ENCODE measurements at places on chromosomes 3 and 15.

DNA sequence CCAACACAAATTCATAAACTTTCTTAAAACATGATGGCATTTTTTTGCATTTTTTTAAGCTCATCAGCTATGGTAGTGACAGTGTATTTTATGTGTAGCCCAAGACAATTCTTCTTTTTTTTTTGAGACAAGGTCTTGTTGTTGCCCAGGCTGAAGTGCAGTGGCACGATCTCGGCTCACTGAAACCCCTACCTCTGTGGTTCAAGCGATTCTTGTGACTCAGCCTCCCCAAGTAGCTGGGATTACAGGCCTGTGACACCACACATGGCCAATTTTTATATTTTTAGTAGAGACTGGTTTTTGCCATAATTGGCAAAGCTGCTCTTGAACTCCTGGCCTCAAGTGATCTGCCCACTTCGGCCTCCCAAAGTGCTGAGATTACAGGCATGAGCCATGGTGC is 17.3 kb upstream of the USP50 start:
- no peak for DNase-seq
- H3K27ac ChIP-seq = no peak overlapping the region
- H3K4me3 ChIP-seq = no peak overlapping the region
- no peaks in the 10 kb centered on the region for H3K4me1 ChIP-seq
- no peaks in the 10 kb centered on the region for H3K27me3 ChIP-seq

DNA sequence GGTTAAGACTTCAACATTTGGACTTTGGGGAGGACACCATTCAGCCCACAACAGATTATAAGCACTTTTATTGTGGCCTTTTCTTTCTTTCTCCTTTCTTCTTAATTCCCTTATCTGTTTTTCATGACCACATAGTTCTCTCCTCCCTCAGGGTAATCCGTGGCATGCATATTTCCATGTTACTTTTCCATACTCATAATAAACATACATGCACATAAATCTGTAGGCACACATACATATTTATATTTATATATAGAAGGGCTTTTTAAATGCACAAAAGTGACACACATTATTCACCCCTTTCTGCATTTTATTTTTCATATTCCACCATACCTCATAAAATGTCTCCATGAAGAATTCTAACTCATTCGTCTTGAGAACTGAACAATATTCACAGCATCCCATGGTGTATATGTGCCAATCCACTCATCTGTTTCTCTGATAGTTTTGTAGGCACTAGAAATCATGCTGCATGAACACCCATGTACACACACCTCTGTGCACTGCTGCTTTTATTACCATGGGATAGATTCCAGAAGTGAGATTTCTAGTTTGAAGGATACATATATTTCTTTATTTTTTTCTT is 38.1 kb upstream of the GADL1 start:
- DNase-seq = no peak
- peaks cover 2% of the 10 kb centered on the region for H3K27me3 ChIP-seq
- no peak overlapping the region for H3K4me3 ChIP-seq
- no peak overlapping the region for H3K27ac ChIP-seq
- no peaks in the 10 kb centered on the region for H3K4me1 ChIP-seq
- no peaks in the 10 kb centered on the region for H3K36me3 ChIP-seq

- H3K27ac ChIP-seq = no peak overlapping the region
- H3K4me3 ChIP-seq = no peak overlapping the region
- H3K27me3 ChIP-seq = no peaks in the 10 kb centered on the region
Observed at GRCh38 chr15:66746231-66746605, 44.2 kb downstream of the SMAD6 start.

- H3K36me3 ChIP-seq = peaks cover 9% of the 10 kb centered on the region
- peak overlapping the region; percentile 99 for H3K27ac ChIP-seq
- H3K4me3 ChIP-seq = peak overlapping the region; percentile 98
- H3K4me1 ChIP-seq = peaks cover 6% of the 10 kb centered on the region
Observed at GRCh38 chr3:150545419-150546225, 674 bp downstream of the SERP1 start.

DNA sequence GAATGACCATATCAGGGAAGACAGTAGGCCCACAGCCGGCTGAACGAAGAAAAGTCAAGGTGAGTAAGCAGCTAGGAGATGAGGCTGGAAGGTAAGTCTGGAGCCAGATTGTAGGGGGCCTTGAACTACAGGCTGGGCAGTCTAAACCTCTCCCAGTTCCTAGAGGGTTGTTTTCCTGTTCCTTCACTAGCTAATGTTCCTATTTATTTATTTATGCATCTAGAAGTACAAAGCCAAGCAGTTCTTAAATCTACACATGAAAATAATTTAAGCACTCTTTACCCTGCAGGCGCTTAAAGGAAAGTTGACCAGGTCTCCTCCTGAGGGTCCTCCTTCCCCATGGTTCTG is 3.7 kb downstream of the ACAA1 start:
- H3K36me3 ChIP-seq = peaks cover 48% of the 10 kb centered on the region
- H3K4me1 ChIP-seq = peaks cover 73% of the 10 kb centered on the region
- no peaks in the 10 kb centered on the region for H3K27me3 ChIP-seq

GRCh38 chr15:24676431-24676830 is 856 bp downstream of the NPAP1 start:
- H3K27me3 ChIP-seq = no peaks in the 10 kb centered on the region
- no peak overlapping the region for H3K4me3 ChIP-seq
- H3K4me1 ChIP-seq = no peaks in the 10 kb centered on the region
- no peak for DNase-seq

GRCh38 chr3:46926871-46927717 is 49.5 kb downstream of the CCDC12 start:
- peak overlapping the region; percentile 46 for H3K27ac ChIP-seq
- no peaks in the 10 kb centered on the region for H3K27me3 ChIP-seq
- H3K36me3 ChIP-seq = peaks cover 51% of the 10 kb centered on the region
- H3K4me3 ChIP-seq = no peak overlapping the region
- peaks cover 51% of the 10 kb centered on the region for H3K4me1 ChIP-seq

DNA sequence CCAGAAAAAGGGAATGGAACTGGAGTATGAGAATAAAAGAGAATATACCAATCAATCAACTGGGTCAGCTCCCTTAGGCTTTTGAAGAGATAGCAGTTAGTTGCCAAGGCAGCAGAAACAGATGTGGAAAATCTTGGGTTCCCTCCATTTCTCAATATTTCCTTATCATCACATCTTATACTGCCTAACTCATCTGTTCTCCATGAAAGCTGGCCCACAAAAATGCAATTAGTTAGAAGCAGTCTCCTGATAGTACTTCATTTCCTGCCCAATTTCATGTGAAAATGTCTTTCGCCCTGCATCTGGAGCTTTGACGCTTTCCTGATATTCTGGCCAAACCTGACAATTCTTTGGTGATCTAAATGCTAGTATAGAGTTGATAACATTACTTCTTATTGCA is 30.1 kb upstream of the SPTSSB start:
- no peaks in the 10 kb centered on the region for H3K4me1 ChIP-seq
- no peak overlapping the region for H3K4me3 ChIP-seq
- no peak overlapping the region for H3K27ac ChIP-seq
- H3K36me3 ChIP-seq = no peaks in the 10 kb centered on the region
- DNase-seq = no peak

DNA sequence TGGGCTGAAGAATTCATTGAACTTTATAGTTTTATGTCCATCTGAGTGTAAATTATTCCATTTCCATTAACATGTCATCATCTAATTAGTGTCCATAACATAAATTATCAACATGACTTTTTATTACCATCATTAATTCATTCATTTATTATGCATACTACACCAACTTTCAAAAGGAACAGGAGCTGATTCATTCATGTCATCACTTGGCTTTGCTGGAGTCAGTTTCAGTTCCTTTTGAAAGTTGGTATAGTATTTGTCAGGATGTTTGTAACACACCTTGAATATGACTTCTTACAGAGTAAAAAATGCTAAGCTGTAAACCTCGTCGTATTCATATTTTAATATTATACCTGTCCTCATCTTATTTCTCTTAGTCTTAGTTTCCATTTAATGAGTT is 298.0 kb upstream of the RBMS3 start:
- H3K27ac ChIP-seq = no peak overlapping the region
- no peak for DNase-seq
- no peaks in the 10 kb centered on the region for H3K4me1 ChIP-seq
- no peaks in the 10 kb centered on the region for H3K27me3 ChIP-seq
- no peaks in the 10 kb centered on the region for H3K36me3 ChIP-seq

DNA sequence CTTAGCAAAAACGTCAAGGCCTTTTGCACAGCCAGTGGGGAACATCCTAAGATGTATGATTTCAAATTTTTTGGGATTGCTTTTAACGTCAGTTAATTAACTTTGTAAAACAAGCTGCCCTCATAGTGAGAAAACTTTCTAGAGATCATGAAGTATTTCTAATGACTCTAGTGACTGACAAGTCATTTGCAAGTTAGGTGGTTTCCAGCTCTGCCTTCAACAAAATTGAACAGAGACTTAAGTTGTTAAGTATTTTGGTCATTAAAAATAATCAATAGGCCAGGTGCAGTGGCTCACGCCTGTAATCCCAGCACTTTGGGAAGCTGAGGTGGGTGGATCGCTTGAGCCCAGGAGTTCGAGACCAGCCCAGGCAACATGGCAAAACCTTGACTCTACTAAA is 71.2 kb downstream of the CHDH start:
- H3K27ac ChIP-seq = no peak overlapping the region
- peaks cover 72% of the 10 kb centered on the region for H3K36me3 ChIP-seq
- no peak for DNase-seq
- H3K27me3 ChIP-seq = no peaks in the 10 kb centered on the region

DNA sequence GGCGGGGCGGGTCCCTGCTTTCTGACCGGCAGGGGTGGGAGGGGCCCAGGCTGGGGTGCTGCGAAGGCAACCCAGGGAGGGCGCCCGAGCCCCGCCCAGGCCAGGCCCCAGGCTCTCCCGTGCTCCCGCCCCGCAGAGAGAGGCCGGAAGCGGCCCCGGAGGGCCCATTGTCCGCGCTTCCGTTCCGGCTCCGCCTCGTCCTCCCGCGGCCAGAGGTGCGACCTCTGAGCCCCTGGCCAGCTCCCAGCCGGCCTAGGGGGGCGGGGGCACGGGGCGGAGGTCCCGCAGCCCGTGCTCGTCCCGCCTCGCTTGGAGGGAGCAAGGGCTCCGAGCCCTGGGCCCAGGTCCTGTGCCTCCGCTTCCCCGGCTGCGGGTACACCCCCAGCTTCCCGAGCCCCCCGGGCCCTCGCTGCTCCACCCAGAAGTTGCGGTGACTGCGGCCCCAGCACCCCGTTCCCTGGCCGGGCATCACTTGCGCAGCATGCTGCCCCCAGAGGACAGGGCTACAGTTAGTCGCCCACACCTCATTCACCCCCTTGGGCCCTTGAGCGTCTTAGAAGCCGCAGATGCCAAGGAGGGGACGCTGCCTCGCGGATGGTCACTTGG is 20.4 kb upstream of the PLXND1 start:
- peaks cover 24% of the 10 kb centered on the region for H3K4me1 ChIP-seq
- peak overlapping the region; percentile 97 for H3K27ac ChIP-seq
- no peaks in the 10 kb centered on the region for H3K27me3 ChIP-seq
- H3K4me3 ChIP-seq = peak overlapping the region; percentile 75

- peak overlapping the region; percentile 55 for H3K27ac ChIP-seq
- H3K27me3 ChIP-seq = no peaks in the 10 kb centered on the region
- DNase-seq = peak; percentile 67
- peaks cover 13% of the 10 kb centered on the region for H3K36me3 ChIP-seq
Observed at GRCh38 chr3:130733236-130733875, 13.3 kb downstream of the PIK3R4 start.

GRCh38 chr15:62785881-62786828 is 256.4 kb upstream of the TPM1 start:
- no peak overlapping the region for H3K4me3 ChIP-seq
- H3K36me3 ChIP-seq = peaks cover 36% of the 10 kb centered on the region
- no peak for DNase-seq
- no peaks in the 10 kb centered on the region for H3K27me3 ChIP-seq

DNA sequence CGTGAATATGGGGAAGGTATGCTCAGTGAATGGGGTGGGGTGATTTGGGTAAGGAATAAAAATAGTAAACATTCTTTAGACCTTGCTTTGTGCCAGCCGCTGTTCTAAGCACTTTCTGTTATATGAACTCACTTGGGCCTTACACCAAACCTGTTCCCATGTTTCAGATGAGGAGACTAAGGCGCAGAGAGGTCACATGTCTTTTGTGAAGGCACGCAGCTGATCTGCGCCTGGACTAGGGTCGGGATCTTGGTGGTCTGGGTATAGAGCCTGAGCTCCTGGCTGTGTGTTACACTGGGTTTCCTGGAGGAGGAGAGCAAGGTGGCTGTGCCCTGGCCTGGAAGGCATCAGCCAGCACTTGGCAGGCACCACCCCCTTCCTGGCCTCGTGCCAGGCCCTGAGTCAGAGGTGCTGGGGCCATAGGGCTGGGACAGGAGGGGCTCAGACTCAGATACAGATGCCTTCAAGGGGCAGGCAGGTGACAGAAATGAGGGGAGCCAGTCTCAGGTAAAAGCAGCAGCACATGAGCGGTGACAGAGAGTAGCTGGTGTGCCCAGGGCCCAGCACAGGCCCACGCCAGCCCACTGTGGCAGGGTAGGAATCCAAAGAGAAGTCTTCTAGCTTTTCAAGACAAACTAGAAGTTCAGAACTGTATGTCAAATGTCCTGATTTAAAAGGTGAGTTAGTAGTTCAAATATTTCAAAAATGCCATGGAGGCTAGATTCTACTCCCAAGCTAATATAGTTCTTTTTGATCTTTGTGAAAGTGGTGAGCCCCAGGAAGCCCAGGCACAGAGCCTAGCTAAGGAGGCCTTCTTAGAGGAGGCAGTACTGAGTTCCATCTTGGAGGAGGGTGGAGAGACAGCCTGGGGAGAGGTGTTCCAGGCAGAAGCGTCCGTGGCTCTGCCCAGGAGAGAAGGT is 83.1 kb downstream of the DNAJB8 start:
- DNase-seq = peak; percentile 93
- H3K27ac ChIP-seq = no peak overlapping the region
- no peak overlapping the region for H3K4me3 ChIP-seq

- no peaks in the 10 kb centered on the region for H3K36me3 ChIP-seq
- H3K4me3 ChIP-seq = no peak overlapping the region
- H3K4me1 ChIP-seq = no peaks in the 10 kb centered on the region
Observed at GRCh38 chr3:88921986-88922385, 185.4 kb upstream of the EPHA3 start.

DNA sequence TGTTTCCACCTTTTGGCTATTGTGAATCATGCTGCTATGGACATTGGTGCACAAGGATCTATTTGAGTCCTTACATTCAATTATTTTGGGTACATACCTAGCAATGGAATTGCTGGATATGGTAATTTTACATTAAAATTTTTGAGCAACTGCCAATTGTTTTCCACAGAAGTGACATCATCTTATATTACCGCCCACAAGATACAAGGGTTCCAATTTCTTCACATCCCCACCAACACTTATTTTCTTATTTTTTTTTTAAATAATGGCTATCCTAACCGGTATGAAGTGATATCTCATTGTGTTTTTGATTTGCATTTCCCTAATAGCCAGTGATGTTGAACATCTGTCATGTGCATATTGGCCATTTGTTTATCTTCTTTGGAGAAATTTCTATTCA is 22.5 kb upstream of the NPTN start:
- H3K27ac ChIP-seq = no peak overlapping the region
- no peaks in the 10 kb centered on the region for H3K36me3 ChIP-seq
- no peaks in the 10 kb centered on the region for H3K27me3 ChIP-seq
- no peaks in the 10 kb centered on the region for H3K4me1 ChIP-seq
- DNase-seq = no peak
- no peak overlapping the region for H3K4me3 ChIP-seq
